Suprapubic skin (tissue), 4 donors: ENCODE measurements at places on chromosomes 13 and 19.

DNA sequence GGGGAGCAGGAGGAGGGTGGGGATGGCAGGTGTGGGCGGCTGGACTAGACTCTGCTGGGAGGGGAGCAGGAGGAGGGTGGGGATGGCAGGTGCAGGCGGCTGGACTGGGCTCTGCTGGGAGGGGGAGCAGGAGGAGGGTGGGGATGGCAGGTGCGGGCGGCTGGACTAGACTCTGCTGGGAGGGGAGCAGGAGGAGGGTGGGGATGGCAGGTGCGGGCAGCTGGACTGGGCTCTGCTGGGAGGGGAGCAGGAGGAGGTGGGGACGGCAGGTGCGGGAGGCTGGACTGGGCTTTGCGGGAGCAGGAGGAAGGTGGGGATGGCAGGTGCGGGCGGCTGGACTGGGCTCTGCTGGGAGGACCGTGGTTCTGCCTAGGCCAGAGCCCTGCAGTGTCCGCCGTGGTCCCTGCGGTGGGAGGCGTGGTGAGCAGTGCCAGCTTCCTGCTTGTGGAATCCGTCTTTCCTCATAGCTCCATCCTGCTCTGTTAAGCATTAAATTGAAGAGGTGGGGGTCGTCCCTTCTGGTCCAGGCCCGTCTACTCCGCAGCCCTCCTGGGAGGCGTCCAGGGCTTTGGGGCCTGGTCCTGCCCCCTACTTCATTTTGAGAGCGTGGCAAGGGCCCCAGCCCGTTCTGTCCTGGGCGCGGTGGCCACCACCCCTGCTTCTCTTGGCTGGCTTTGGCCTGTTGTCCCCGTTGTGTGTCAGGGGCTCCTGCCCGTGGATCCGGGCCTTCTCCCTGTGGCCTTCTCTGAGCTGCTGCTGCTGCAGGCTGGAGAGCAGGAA lies 4.7 kb downstream of the SPPL2B start:
- no peak for DNase-seq

- no peak for DNase-seq
Measured at GRCh38 chr13:41651413-41652058, 194.2 kb downstream of the RGCC start.

GRCh38 chr13:49877629-49878218 lies 58.4 kb downstream of the SPRYD7 start:
- DNase-seq = no peak

GRCh38 chr19:18710186-18710585 lies 26.7 kb downstream of the CRTC1 start:
- DNase-seq = no peak

DNA sequence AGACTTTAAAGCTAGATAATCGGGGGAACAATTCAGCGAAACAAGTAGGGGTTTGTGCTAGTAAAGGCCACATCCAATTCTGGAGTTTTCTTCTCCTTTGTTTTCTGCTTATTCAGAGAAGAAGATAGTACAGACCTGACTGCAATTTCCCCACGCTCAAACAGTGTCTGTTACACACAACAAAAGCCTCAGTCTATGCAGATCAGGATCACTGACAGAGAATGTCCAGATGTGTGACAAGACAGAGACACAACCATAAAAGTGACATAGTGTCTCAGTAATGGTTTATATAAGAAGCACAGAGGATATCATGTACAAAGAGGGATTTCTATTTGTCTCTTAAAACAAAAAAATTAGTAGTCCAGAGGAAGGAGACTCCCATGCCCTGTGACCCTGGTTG lies 70.7 kb upstream of the GTF3A start:
- no peak for DNase-seq

- DNase-seq = no peak
Measured at GRCh38 chr19:29428071-29428470, 97.7 kb upstream of the VSTM2B start.

DNA sequence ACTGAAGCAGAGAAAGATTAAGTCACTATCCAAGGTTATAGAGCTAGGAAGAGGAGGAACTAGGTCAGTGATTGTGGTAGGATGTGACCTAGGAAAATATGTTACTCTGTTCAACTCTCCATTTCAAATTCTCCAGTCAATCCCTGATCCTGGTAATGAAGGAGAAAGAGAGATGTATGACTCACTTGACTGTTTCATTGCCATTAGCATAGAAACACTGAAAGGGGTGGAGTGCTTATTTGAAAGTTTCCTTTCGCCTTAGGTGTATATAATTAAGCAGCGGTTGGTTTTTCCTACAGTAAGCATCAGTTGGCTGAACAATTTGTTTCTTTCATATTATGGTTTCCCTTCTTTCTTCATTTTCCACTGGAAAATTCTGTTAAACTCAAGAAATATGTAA lies 198.1 kb upstream of the CSNK1A1L start:
- no peak for DNase-seq

- DNase-seq = no peak
Measured at GRCh38 chr13:44694291-44694690, 118.2 kb upstream of the TSC22D1 start.

DNA sequence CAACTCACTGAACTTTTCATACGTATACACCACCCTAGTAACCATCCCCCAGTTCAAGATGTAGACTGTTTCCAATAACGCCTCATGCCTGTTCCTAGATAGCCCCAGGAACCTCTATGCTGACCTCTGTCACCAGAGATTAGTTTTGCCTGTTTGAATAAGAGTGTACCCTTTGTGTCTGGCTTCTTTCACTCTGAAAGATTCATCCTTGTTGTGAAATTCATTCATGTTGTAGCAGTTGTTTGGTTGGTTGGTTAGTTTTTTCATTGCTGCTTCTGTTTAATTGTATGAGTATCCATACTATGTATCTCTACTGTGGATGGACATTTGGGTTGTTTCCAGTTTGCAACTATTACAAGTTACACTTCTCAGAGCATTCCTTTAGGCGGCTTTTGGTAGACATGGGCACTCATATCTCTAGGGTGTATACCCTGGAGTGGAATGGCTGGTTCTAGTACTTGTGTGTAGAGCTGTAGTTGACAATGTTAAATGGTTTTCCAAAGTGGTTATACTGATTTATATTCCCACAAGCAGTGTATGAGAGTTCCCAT lies 1.6 kb downstream of the RNASEH2B start:
- no peak for DNase-seq

DNA sequence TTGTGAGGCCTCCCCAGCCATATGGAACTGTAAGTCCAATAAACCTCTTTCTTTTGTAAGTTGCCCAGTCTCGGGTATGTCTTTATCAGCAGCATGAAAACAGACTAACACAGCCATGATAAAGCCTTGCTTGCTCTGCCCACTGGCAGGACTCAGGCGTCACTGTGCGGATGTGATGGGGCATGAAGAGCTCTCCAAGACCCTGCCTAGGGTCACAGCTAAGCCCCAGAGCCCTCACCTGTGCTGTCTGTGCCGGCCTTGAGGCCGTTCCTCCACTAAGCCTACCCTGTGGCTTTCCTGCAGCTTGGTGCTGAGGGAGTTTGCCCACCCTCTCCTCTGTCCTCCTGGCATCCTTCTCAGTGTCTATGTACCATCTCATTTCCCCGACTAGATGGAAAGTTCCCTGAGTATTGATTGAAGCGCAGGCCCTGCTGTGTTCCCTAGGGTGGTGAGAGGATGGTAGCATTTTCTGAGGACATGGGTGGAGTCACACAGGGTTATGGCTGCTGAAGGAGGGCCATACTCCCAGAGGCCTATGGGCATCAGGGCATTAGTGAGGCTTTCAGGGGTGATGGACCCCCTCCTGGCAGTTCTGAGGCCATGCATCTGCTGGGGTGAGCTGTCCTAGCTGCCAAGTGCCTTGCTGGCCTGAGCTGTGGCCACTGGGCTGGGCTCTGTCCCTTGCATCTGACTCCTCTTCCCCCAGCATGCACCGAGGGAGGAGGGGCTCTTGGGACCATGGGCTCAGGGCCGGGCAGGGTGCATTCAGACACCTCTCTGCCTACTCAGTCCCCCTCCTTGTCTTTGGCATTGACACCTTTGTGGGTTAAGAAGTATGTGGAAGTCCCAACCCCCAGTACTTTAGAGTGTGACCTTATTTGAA lies 75.3 kb downstream of the TEX29 start:
- peak; percentile 40 for DNase-seq

DNA sequence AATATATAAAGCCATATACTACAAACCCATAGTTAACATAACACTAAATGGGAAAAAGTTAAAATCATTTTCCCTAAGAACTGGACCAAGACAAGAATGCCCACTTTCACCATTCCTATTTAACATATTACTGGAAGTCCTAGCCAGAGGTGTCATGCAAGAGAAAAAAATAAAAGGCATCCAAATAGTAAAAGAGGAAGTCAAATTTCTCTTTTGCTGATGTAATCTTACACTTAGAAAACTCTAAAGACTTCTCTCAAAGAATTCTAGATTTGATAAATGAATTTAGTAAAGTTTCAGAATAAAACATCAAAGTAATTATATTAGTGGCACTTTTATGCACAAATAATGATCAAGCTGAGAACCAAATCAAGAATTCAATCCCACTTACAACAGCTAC lies 678.9 kb upstream of the SLITRK5 start:
- no peak for DNase-seq

- DNase-seq = no peak
Measured at GRCh38 chr13:75635101-75635827, 866 bp upstream of the LMO7 start.

GRCh38 chr13:52713894-52714293 lies 25.7 kb downstream of the CNMD start:
- DNase-seq = no peak

DNA sequence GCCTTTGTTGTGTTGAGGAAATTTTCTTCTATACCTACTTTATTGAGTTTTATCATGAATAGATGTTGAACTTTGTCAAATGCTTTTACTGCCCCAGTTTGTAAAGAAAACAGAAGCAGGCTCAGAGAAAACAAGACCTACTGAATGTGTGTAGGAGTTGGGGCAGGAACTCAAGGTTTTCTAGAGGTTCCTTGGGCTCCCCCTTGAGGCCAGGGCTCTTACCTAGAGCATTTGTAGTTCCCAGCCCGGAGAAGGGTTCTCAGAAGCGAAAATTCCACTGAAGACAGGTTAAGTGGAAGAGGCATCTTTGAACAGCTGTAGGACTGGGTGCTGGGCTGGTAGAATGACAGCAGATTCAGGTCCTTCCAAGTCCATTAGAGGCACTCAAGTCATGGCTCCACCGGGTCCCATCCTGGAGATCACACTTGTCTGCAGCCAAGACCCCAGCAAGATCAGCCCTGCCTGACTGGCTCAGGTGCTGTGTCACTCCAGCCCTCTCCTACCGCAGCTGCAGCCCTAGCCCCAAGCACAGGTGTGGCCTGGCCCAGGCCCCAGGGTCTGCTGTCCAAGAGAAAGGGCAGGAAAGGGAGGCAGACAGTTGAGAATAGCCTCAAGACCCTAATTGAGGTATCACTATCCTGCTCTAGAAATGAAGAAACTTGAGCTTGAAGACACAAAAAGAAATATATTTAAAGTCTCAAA lies 425.5 kb downstream of the PCDH20 start:
- no peak for DNase-seq

GRCh38 chr19:4234142-4234861 lies 5.0 kb downstream of the EBI3 start:
- no peak for DNase-seq

- DNase-seq = no peak
Measured at GRCh38 chr19:289651-290371, 1.4 kb downstream of the PLPP2 start.

DNA sequence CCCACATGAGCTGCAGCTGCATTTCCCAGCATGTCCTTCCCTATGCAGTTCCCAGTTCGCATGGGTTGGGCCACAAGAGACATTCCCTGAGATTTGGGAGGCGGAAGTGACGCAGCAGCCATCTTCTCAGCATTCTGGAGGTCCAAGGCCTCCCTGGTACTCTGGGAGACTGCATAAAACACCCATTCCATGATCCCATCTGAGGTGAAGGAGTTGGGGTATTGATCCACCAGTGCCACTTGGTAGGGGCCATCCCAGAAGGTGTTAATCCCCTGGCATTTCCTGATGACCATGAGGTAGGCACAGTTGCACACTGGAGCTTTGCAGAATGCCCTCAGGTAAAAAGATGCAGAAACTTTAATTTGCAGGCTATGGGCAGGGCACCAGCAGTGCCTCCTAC lies 25.4 kb downstream of the POP4 start:
- peak; percentile 15 for DNase-seq

- DNase-seq = no peak
Measured at GRCh38 chr13:94342436-94343242, 136.8 kb downstream of the DCT start.

DNA sequence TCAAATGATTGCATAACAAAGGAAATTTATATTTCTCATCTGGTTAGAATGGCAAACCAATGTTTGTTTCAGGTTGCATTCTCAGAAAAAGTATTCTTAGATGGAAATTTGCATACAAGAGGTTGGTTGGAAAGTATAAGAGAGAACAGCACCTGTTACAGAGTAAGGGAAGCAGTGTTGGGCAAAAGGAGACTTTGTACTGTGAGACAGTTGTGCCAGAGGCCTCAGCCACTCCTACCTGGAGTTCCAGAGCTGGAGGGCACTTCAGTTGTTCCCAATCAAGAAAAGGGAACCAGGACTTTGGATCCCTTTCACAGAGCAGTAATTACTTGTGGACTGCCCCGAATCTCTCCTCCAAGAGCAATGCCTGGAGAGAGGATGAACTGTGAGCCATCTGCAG lies 81.8 kb downstream of the SPRY2 start:
- DNase-seq = no peak

- no peak for DNase-seq
Measured at GRCh38 chr13:37194428-37194861, 89.0 kb upstream of the CSNK1A1L start.

- DNase-seq = no peak
Measured at GRCh38 chr19:47998800-47999199, 4.4 kb downstream of the ELSPBP1 start.

DNA sequence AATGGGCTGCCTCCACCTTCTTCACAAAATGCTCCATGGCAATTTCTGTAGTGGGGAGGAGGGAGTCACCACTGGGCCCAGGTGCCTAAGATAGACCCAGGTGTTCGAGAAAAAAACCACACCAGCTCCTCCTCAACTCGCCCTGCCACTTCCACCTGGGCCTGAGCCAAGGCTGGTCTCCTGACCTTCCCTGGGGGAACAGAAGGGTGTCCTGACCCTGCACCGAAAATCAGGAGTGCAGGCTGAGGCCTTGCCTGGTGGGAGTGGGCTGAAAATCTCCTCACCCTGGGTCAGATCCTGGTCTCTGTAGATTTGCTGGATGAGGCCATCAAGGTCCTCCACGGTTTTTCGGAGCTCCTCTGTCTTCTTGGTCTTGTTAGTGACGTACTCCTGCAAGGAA lies 17.6 kb upstream of the AKAP8 start:
- DNase-seq = no peak

DNA sequence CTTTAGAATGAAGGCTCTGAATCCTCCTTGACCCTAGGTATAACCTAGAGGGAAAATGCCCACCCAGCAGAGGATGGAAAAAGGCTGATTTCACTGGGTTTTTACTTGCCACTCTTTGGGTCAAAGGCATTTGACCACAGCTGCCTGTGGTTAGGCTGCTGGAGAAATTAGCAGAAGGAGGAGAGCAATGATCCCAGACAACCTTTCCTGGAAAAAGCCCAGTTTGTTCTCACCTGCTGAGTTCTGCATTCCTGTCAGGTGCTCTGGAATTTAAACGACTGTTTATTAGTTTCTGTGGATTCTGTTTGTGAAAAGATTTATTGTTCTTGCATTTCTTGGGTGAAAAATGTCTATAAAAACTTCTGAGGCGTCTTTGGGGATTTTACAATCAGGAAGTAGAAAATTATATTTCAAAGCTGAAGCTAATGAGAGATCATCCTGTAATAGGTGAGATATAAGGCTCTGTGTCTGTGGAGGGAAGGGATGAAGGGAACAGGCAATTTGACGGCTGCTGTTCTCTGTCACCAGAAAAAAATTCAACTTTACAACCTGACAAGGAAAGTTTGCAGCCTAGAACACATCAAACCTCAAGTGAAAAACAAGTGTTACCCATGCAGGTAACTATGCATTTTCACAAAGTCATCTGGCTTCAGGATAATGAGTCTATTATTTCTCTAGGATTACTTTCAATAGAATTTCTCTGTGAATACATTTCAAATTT lies 519.7 kb downstream of the DIAPH3 start:
- DNase-seq = no peak
